ENCODE measurements at places on chromosomes 11 and 22. TPM values are rescaled to one million over a fixed set of nuclear protein-coding genes. Genes with fewer than 3 reads are reported as not detected.

- H3K27me3 ChIP-seq: no peaks in the 10 kb centered on the region
- no peak overlapping the region for H3K27ac ChIP-seq
- no peaks in the 10 kb centered on the region for H3K36me3 ChIP-seq
Measured at GRCh38 chr11:106031936-106032335, 9.9 kb upstream of the MSANTD4 start.

- H3K27ac ChIP-seq: no peak overlapping the region
- DNase-seq: no peak
- peaks cover 5% of the 10 kb centered on the region for H3K27me3 ChIP-seq
- H3K4me1 ChIP-seq: peaks cover 19% of the 10 kb centered on the region
- peaks cover 2% of the 10 kb centered on the region for H3K36me3 ChIP-seq
Measured at GRCh38 chr22:31288496-31289240, 3.6 kb downstream of the PIK3IP1 start.

DNA sequence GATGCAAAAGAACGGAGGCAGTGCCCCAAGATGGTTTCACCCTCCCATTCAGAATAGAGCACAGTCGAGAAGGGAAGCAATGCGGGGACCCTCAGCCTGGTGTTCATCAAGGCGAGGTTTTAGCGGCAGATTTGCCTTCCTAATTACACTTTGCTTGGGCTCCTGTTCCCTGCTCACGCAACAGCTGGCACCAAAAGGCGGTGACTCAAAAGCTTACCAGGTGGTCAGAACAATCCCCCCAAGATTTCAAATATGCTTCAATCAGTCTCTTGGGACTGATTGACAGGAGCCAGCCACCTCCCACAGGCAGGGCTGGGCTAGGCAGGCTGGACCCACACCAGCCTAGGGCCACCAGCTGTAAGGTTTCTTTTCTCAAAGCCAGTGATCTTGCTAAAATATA, 14.2 kb downstream of the IGSF9B start:
- H3K4me1 ChIP-seq: peaks cover 25% of the 10 kb centered on the region
- H3K27me3 ChIP-seq: no peaks in the 10 kb centered on the region
- no peak for DNase-seq
- no peak overlapping the region for H3K27ac ChIP-seq

- no peaks in the 10 kb centered on the region for H3K27me3 ChIP-seq
- DNase-seq: peak; percentile 58
- H3K36me3 ChIP-seq: no peaks in the 10 kb centered on the region
- H3K4me1 ChIP-seq: peaks cover 12% of the 10 kb centered on the region
Measured at GRCh38 chr11:69588270-69588669, 52.7 kb upstream of the CCND1 start.

DNA sequence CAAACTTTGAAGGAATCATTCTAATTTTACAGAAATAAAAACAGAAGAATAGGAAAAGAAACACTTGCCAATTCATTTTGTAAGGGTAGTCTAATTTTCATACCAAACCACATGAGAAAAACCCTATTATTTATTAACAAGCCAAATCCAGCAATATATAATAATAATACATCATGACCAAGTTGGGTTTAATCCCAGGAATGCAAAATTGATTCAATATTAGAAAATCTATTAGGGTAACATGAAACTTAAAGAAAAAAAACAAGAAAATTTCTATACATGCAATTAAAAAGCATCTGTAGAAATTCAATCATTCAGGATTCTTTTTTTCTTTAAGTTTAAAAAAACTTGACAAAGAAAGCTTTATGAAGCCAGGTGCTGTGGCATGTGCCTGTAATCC, 16.8 kb downstream of the MAPK1 start:
- no peaks in the 10 kb centered on the region for H3K36me3 ChIP-seq
- H3K27me3 ChIP-seq: no peaks in the 10 kb centered on the region
- H3K4me1 ChIP-seq: no peaks in the 10 kb centered on the region
- H3K27ac ChIP-seq: no peak overlapping the region
- H3K4me3 ChIP-seq: no peak overlapping the region

DNA sequence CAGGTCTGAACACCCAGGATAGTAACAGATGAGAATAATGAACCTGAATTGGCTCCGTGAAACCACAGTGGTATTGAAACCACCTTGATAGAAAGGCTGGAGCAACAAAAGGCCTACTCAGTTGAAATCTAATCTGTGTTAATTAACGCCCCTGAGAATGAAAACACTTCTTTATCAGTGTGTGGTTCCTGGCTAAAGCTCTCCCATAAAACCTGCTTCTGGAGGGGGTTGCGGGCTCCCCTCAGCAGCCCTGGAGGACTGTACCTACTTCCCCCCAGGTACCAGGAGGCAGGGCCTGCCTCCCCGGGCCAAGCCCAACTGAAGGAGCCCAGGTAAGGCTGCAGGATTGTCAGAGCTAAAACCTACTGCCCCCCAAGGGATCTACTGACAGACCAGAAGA, 54.6 kb downstream of the PLEKHA7 start:
- DNase-seq: no peak
- H3K4me3 ChIP-seq: no peak overlapping the region
- no peaks in the 10 kb centered on the region for H3K4me1 ChIP-seq
- H3K36me3 ChIP-seq: no peaks in the 10 kb centered on the region
- H3K27ac ChIP-seq: no peak overlapping the region

DNA sequence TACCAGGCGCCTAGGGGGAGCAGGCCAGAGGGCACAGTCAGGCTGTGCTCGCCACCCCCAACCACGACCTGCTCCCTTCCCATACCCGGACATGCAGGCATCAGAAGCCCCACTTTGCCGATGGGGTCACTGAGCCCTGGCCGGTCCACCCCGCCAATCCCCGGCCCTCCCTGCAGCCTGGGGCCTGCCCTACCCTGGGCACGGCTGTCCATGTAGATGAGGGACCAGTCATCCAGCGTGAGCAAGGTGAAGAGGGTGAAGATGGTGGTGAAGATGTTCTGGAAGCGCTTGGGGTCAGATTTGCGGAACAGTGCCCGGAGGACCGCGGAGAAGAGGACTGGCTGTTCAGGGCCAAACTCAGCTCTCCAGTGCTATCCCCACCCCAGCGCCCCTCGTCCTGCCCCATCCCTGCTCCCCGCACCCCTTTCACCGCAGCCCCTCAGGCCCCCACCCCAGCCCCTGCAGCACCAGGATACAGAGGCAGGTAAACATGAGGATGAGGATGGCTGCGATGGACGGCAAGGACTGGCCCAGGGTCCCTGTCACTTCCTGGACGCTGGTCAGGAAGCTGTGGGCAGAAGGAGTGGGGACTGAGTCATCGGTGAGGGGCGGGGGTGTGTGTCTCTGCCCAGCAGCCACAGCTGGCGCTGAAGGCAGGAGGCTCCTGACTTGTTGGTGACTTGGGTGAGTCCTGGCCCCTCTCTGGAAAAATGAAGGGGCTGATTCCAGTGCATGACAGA, 5.5 kb downstream of the CATSPER1 start:
- peak; percentile 68 for DNase-seq
- no peaks in the 10 kb centered on the region for H3K36me3 ChIP-seq
- H3K4me1 ChIP-seq: peaks cover 17% of the 10 kb centered on the region
- H3K4me3 ChIP-seq: no peak overlapping the region
- no peaks in the 10 kb centered on the region for H3K27me3 ChIP-seq
- no peak overlapping the region for H3K27ac ChIP-seq

Gene FAT3
- 41.0 TPM for total RNA-seq

Gene TNKS1BP1
- total RNA-seq: 149 TPM

Gene ARHGAP8
- 1.3 TPM for total RNA-seq
